ENCODE measurements at places on chromosomes 7 and 10. TPM values are rescaled to one million over a fixed set of nuclear protein-coding genes. Genes with fewer than 3 reads are reported as not detected.

HTRA1 gene
- total RNA-seq = 109 TPM

ADAM12 gene
- total RNA-seq = 33.9 TPM

NPC1L1 gene
- under 0.01 TPM for total RNA-seq

OR6V1 gene
- not detected for total RNA-seq

SKAP2 gene
- total RNA-seq = 16.7 TPM

GALNT17 gene
- total RNA-seq = under 0.01 TPM

TMEM236 gene
- total RNA-seq = 0.17 TPM

TUBAL3 gene
- total RNA-seq = not detected

C10orf105 gene
- total RNA-seq = under 0.01 TPM

MBL2 gene
- not detected for total RNA-seq
